Sciatic nerve (tissue), 2 donors: ENCODE measurements at places on chromosomes 12 and 14. TPM values are rescaled to one million over a fixed set of nuclear protein-coding genes. Genes with fewer than 3 reads are reported as not detected.

- no peak for DNase-seq
These were observed 151.6 kb downstream of the KICS2 start for GRCh38 chr12:64070454-64070853.

DNA sequence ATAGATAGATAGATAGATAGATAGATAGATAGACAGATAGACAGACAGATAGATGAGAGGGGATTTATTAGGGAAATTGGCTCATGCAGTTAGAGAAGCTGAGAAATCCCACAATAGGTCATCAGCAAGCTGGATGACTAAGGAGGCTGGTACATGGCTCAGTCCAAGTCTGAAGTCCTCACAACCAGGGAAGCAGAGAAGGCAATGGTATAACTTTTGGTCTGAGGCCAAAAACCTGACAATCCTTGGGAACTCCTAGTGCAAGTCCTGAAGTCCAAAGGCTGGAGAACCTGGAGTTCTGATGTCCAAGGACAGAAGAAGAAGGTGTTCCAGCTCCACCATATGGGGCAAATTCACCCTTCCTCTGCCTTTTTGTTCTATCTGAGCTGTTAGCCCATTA, 517.6 kb upstream of the ATP2B1 start:
- DNase-seq, result no peak

DNA sequence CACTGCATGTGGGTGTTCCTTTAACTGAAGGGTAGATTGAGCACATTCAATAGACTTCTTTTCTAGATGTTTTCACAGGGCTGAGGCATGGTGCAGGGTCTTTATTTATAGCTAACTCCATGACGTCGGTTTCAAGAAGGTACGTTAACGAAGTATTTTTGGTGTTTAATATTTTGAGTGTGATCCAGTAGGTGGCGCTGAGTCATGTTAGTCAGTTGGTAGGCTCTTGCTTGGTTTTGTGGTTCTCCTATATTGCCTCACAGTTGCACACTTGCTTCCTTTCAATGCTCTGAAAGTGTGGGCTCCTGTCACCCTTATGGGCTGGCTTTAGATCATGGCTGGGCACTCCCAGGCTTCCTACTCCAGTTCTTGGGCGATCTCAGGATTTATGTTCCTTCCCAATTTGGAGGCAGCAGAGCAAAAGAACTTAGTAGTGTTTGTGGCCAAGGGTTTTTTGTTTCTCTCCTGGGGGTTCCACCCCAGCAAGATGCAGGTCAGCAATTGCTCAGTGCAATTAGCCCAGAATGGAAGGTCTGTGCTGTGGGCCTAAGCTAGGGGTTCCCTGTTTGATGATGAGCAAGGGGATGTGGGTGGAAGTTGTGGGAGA, 471.6 kb upstream of the FOXG1 start:
- no peak for DNase-seq

DNA sequence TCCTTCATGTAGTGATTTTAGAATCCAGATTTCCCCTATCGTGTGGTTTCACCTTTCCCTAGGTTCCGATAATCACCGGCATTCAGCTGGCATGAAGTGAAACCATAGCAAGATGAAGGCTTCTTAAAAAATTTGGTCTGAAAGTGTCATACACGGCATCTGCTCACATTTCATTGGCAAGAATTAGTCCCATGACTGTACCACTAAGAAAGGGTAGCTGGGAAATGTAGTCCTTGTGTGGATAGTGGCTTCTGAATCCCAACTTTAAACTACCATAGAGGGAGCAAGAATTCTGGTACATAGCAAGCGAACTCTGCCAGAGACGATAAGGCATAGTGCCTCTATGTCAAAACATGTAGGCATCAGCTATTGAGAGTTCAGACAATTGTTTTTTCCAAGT, 360.1 kb upstream of the TBX3 start:
- no peak for DNase-seq

GRCh38 chr14:22807432-22808087, 7.7 kb downstream of the SLC7A7 start:
- DNase-seq, result no peak

DNA sequence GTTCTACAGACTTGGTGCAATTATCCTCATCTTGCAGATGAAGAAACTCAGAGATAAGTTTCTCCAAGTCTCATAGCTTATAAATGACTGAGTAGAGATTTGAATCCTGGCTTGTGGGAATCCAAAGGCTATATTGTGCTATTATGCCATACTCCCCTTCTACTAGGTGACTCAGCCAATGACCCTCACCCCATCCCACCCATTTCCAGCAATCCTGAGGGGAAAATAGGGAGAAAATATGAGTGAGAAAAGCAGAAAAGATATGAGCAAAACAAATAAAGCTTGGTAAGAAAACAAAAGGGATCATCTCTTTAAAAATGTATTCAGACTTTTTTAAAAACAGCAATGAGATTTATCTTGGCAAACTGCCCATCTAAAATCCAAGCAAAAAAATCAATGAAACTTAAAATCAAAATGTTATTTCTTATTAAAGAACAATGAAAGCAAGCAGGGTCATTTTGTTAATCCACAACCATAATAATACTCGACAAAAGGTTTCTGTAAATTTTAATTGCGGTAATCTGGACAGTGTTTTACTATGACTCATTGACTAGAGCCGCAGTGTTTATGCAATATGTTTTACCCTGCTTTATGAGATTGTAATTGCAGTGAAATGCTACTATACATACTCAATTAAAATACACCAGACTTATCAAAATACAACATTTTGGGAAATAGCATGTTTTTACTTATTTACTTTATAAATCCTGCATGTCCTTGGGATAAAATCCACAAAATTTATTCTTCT, 13.1 kb upstream of the LGR5 start:
- DNase-seq, result no peak

The CLEC14A gene
- total RNA-seq, result 47.3 TPM
